ENCODE measurements at places on chromosomes 5 and 9.
A peak's percentile ranks its signal among the peaks of the same experiment; 100 is the strongest.

- no peak for DNase-seq
Measured at GRCh38 chr5:2291146-2291840, 408.6 kb upstream of the IRX4 start.

DNA sequence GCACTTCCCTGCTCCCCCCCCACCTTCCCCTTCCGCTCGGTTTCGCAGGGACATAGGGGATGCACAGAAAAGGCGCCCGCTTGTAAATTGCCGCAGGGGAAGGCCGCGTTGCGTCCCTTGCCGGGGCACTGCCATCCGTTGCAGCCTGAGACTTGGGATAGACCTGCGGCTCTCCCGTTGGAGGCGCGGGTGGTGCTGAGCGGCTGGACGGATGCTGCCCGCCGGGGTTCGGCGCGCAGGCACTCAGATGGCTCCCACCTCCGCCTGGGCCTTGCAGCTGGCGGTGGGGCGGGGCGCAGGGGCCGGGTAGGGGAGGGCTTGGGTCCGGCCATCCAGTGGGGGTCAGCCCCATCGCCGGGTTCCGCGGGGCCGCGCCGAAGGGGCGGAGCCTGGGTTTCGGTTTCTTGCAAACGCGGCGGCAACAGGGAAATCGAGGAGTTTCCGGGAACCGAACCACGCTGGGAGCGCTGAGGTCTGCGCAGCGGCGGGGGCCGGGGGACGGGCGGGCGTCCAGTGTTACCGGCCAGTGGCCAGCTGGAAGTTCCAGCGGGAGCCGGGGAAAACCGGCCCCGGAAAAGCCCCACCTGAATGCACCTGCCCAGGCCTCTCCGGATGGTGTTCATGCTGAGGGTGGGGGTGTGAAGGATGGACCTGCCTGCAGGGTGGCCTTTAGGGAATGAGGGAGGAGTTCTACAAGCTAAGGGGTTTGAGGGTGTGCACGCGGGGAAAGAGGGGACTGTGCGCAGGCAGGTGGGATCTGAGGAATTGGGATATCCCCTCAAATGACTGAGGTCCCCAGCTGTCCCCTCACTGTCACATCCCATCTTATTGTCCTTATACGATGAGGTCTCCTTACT lies 6.3 kb upstream of the IRF1 start:
- peak; percentile 77 for DNase-seq

DNA sequence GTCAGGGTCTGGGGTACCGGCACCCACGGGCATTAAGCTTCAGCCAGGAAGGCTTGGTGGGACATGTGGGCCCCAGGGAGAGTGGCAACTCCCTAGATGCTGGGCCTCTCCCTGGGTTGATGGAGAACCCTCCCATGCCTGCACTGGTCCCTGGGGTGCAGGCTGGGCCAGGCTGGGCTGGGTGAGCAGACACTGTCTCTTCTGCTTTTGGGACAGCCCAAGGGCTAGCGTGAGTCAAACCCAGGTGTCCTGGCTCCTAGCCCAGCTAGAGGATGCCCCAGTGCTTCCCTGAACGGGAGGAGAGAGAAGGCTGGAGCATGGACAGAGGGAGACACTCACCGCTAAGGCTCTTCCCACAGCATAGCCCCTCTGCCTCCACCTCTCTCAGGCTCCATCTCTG lies 5.7 kb upstream of the AQP7 start:
- no peak for DNase-seq

- no peak for DNase-seq
Measured at GRCh38 chr5:50535393-50535792, 94.3 kb upstream of the EMB start.

DNA sequence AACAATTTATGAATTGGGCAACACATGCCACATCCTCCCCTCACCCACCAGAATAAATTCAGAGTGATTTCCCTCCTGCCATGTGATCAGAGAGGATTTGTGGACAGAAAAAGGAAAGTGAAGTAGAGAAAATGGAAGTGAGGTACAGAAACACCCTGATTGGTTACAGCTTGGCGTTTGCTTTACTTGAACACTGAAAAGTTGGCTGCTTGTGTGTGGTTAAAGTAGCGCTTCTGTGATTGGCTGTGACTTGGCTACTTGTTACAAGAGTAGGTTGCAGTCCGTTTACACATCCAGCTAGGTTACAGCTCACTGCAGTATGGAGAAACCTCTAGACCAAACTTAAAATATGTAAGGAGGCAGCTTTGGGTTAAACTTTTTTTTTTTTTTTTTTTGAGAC lies 205.2 kb upstream of the ZNF608 start:
- DNase-seq: no peak

Measured in gastrocnemius medialis (tissue), 4 donors.